ENCODE measurements at places on chromosomes 4 and X. TPM values are rescaled to one million over a fixed set of nuclear protein-coding genes. Genes with fewer than 3 reads are reported as not detected.

Gene ADH7
- not detected for total RNA-seq

Gene FGFR3
- 0.92 TPM for total RNA-seq

Gene CAMK2D
- 292 TPM for total RNA-seq

Gene XAGE2
- total RNA-seq: not detected

Gene TSPAN7
- 0.19 TPM for total RNA-seq

Gene GCNA
- 2.7 TPM for total RNA-seq

Gene DIAPH2
- 33.8 TPM for total RNA-seq

Gene FAM200B
- 25.1 TPM for total RNA-seq

Gene CXCL8
- 2.1 TPM for total RNA-seq

Gene TAF7L
- 0.26 TPM for total RNA-seq

Gene NLGN4X
- total RNA-seq: 2.0 TPM

Gene SASH3
- not detected for total RNA-seq

Gene HMGB3
- 16.0 TPM for total RNA-seq

Gene CSAG1
- not detected for total RNA-seq

Gene GABRB1
- 5.8 TPM for total RNA-seq

Gene TBC1D19
- total RNA-seq: 30.8 TPM

Gene FABP2
- not detected for total RNA-seq

Gene GAGE12H
- total RNA-seq: not detected

Gene FOXR2
- not detected for total RNA-seq

Gene PWWP3B
- total RNA-seq: 0.06 TPM

Gene PRDM5
- 13.1 TPM for total RNA-seq

Gene SHROOM4
- total RNA-seq: 3.0 TPM

Gene DOCK11
- 13.1 TPM for total RNA-seq

Gene PDE6B
- 0.37 TPM for total RNA-seq

Gene SHROOM3
- 7.0 TPM for total RNA-seq

Gene NUDT11
- 7.3 TPM for total RNA-seq

Gene MAOA
- total RNA-seq: 21.4 TPM

Gene SEPSECS
- 7.0 TPM for total RNA-seq

Gene ANK2
- total RNA-seq: 226 TPM

Gene TLL1
- total RNA-seq: under 0.01 TPM

Gene GIMD1
- not detected for total RNA-seq

Gene KLF8
- 3.2 TPM for total RNA-seq

Gene ITGB1BP2
- 24.3 TPM for total RNA-seq

Gene SLC9B2
- total RNA-seq: 20.6 TPM

Gene ASB5
- not detected for total RNA-seq

Gene JCHAIN
- total RNA-seq: 0.12 TPM

Gene RIPPLY1
- total RNA-seq: not detected

Gene BMX
- 4.6 TPM for total RNA-seq

Gene NRK
- total RNA-seq: 1.2 TPM

Gene RAB9B
- total RNA-seq: 0.66 TPM

Gene ALB
- not detected for total RNA-seq

Gene GAR1
- 3.4 TPM for total RNA-seq

Gene LGI2
- 1.6 TPM for total RNA-seq

Gene GPR119
- total RNA-seq: not detected
